ENCODE measurements at places on chromosomes 2 and 18.
A peak's percentile ranks its signal among the peaks of the same experiment; 100 is the strongest.

DNA sequence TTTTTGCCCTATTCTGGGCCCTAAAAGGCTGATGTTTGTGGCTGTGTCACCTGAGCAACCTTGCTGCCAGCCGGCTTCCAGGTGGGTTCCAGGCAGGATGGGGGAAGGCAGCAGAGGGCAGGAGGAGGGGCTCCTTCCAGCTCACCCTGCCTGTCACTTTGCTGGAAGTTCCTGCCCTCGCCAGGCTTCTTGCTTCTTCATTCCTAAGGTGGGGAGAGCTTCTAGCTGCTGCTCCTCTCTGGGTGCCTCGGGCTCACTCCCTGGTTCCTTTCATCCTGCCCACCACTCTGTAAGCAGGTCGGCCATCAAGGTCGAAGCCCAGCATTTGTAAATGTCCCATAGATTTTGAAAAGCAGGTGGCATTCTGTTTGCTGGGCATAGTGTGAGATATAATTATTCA lies 249.4 kb upstream of the HS6ST1 start:
- peak; percentile 6 for DNase-seq

DNA sequence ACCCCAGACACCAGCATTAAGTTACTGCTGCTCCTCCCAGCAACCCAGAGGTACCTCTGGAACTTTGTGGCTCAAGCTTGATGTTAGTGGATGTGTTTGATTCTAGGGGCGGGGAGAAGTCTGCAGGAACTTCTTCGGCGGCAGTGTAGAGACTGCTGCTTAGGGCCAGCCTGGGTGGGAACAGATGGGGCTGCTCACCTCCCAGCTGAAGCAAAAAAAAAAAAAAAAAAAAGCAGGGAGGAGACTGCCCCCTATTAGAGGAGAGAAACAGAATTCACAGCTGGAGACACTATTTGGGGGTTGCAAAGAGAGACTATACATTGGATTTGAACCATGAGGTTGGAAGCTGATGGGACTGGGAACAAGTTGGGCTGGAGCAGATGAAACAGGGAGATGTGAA lies 28.6 kb upstream of the FAM136A start:
- no peak for DNase-seq

DNA sequence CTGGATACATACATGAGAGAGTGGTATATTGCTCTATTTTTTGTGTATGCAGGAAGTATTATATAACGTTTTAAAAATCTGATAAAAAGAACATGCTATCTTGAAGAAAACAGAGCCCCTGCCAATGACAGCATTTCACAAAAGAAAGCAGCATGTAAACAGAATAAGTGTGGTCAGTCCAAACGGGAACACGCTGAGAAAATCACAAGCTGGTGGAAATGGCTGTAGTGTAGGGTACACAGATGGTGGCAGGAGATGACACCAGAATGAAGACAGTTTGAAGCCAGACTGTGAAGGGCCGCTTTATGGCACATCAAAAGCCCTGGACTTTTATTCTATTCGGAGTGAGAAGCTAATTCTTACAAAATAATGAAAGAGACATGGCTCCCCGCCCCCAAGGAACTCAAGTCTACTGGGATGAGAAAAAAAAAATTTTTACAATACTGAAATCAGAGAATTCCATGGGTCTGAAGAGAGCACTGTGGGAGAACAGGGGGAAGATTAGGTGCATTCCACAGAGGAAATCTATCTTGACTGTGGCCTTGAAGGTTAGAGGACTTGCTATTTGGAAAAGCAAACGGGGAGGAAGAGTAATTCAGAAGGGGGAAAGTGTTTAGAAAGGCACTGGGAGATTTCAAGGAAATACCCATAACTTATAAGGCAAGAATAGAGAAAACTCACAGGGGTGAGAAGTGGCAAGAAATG lies 217.7 kb upstream of the SMAD7 start:
- DNase-seq = no peak

- DNase-seq = no peak
These were observed 99.6 kb upstream of the ASB18 start for GRCh38 chr2:236363711-236364277.

GRCh38 chr2:145256551-145256950 lies 736.6 kb upstream of the ZEB2 start:
- no peak for DNase-seq

DNA sequence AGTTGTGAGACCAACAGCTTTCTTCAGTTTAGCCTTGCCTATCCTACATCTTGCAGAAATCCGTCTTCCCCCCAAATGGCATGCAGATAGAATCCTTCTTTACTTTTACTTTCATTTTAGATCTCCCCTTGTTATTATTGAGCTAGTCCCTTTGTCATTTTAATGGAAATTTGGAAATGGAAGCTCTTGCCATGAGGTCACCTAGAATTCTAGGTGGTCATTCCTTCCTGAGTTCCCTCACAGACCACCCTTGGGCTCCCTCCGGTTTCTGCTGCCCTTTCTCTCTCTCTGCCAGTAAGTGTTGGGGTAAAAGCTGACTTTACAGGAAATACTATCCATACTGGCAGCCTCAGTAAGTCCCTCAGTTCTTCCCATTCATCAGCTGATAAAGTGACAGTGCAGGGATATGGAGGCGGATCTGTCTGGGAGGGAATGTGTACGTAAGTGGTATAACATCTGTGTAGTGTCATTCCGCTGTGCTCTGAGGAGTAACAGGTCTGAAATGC lies 30.2 kb downstream of the ARHGAP25 start:
- DNase-seq = no peak

DNA sequence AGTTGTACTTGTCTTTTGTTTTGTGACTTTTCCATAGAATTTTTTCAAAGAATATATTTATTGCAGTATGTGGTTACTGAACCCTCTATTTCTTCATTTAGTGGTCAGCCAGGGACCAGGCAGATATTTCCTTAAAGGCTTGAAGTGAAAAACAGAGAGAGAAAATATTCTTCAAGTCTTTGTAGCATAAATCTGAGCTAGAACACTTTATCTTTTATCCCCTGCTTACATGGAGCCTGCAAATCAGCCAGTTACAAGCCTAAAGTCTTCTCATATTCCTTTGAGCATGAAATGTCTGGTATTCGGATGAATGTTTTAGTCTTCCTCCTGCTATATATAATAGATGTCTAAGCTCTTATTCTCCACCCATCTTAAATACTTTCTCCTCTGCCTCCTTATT lies 1557.5 kb upstream of the ACVR2A start:
- DNase-seq = no peak

- no peak for DNase-seq
These were observed 138.9 kb downstream of the DYSF start for GRCh38 chr2:71592181-71592711.

GRCh38 chr2:31402388-31402787 lies 12.2 kb downstream of the XDH start:
- DNase-seq = no peak

DNA sequence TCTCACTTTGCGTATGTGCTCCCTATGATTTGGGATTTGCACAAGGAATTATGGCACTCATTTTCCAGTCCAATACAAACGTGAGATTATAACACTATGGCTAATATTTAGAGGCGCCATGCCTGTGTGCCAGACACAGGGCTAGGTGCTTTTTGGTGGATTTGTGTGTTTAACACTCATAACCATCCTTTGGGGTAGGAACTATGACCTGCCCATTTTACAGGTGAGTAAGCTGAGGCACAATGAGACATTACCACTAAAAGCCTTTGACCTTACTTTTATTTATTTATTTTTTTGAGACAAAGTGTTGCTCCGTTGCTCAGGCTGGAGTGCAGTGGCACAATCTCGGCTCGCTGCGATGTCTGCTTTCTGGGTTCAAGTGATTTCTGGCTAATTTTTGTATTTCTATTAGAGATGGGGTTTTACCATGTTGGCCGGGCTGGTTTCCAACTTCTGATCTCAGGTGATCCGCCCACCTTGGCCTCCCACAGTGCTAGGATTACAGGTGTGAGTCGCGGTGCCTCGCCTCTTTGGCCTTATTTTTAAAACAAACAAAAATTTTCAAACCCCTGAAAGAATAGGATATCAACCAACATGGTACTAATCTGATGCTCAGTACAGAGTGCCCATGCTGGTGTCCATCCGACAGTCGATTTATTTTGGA lies 26.6 kb upstream of the GLI2 start:
- DNase-seq = no peak

GRCh38 chr2:177970670-177971454 lies 101.7 kb downstream of the PDE11A start:
- no peak for DNase-seq

DNA sequence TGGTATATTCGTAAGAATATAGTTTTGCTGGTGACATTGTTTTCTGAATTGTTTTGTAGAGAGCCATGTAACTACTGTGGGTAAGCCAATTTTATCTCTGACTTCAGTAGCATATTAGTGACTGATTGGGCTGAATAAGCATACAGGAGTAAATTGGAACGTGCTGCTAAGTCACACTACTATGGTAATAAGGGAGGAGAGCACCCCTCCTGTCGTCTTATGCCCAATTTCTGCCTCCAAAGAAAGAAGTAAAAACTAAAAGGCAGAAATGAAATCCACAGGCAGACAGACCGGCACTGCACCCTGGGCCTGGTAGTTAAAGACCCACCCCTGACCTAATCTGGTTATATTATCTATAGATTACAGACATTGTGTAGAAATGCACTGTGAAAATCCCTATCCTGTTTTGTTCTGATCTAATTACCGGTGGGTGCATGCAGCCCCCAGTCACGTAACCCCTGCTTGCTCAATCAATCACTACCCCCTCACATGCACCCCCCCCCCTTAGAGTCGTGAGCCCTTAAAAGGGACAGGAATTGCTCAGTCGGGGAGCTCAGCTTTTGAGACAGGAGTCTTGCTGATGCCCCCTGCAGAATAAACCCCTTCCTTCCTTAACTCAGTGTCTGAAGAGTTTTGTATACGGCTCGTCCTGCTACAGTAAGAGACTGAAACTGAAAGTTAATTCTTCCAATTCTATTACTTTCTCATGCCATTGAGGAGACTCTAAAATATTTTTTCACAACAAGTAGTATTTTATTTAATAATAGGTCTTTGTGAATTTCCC lies 167.0 kb downstream of the ZNF804A start:
- no peak for DNase-seq

- DNase-seq = no peak
These were observed 21.7 kb upstream of the CABLES1 start for GRCh38 chr18:23113576-23113975.

DNA sequence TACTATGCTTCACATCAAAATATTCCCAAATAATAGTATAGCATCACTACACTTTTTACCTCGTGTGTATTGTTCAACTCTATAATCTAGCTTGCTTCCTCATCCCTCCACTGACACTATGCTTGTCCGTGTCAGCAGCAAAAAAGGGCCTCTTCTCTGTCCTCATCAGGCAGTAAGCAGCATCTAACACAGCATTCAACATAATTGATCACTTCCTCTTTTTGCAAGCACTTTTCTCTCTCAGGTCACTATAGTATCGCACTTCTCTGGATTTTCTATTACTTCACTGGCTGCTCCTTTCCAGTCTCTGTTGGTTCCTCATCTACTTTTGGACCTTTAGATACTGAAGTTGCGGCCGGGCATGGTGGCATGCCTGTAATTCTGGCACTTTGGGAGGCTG lies 64.9 kb upstream of the ZSWIM2 start:
- DNase-seq = no peak

- no peak for DNase-seq
These were observed 16.3 kb downstream of the MARCHF7 start for GRCh38 chr2:159728629-159729028.

DNA sequence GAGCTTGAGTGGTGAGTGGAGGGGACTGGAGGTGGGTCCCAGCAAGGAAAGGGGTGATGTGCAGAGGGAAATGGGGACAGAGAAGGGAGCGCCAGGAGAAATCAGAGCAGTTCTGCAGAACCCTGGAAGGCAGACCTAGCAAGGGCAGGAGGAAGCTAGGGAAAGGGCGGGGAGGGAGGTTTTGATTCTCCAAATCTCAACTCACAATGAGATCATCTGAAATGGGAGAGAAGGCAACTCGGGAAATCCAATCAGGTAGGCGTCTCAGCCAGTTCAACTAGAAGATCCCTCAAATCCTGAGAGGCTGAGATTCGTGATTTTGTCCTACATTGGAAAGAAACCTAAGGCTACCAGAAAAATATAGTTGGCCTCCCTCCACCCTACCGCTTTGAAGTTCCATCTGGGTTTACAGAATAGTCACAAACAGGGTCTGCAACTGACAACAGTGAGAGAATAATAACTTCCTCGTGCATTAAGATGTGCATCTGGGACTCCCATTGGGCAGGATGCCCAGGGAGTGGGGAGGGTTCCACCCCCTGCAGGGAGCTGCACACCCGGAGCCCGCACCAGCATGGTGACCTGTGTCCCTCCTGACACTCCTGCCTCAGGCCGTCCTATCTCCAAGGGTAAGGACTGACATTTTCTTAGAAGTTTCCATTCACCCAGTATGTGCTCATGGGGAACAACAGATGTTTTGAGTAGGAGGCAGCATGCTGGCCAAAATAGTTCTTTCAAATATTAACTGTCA lies 113.3 kb upstream of the ODC1 start:
- DNase-seq = no peak

GRCh38 chr2:112920923-112921532 lies 10.1 kb downstream of the IL37 start:
- DNase-seq = no peak

DNA sequence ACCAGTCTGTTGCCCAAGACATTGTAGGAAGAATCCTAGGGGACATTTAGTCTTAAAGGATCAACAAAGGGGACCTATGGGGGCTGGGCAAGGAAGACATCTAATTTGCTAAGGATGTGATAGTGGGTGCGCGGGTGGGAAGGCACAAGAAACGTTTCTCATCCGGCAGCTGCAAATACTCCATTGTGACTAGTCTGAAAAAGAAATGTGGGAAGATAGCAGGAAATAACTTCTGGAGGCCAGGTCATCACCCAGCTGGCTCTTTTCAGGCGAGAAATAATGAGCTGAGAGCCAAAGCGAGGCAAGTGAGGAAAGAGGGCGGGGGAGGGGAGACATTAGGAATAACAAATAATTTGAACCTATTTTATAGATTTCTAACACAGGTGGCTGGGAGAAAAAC lies 70.3 kb upstream of the NCK2 start:
- peak; percentile 32 for DNase-seq

- no peak for DNase-seq
These were observed 4.3 kb downstream of the TSHZ1 start for GRCh38 chr18:75214766-75215510.

- DNase-seq = no peak
These were observed 50.5 kb upstream of the TSPYL6 start for GRCh38 chr2:54306556-54306955.

- no peak for DNase-seq
These were observed 550.3 kb upstream of the HS6ST1 start for GRCh38 chr2:128868686-128869551.

GRCh38 chr2:55120634-55121359 lies 70.5 kb upstream of the RTN4 start:
- DNase-seq = no peak

GRCh38 chr2:109457794-109458193 lies 156.0 kb downstream of the SEPTIN10 start:
- DNase-seq = no peak

GRCh38 chr18:697800-698199 lies 14.6 kb downstream of the ENOSF1 start:
- no peak for DNase-seq
